ENCODE measurements at places on chromosomes 16 and 17. TPM values are rescaled to one million over a fixed set of nuclear protein-coding genes. Genes with fewer than 3 reads are reported as not detected.
A peak's percentile ranks its signal among the peaks of the same experiment; 100 is the strongest.

The UNC13D gene
- 3.5 TPM for polyA plus RNA-seq

The ZSCAN10 gene
- polyA plus RNA-seq = not detected

The TMEM220 gene
- polyA plus RNA-seq = 3.8 TPM

The BCL6B gene
- 0.03 TPM for polyA plus RNA-seq

The IRF8 gene
- 0.40 TPM for polyA plus RNA-seq

The STH gene
- not detected for polyA plus RNA-seq

DNA sequence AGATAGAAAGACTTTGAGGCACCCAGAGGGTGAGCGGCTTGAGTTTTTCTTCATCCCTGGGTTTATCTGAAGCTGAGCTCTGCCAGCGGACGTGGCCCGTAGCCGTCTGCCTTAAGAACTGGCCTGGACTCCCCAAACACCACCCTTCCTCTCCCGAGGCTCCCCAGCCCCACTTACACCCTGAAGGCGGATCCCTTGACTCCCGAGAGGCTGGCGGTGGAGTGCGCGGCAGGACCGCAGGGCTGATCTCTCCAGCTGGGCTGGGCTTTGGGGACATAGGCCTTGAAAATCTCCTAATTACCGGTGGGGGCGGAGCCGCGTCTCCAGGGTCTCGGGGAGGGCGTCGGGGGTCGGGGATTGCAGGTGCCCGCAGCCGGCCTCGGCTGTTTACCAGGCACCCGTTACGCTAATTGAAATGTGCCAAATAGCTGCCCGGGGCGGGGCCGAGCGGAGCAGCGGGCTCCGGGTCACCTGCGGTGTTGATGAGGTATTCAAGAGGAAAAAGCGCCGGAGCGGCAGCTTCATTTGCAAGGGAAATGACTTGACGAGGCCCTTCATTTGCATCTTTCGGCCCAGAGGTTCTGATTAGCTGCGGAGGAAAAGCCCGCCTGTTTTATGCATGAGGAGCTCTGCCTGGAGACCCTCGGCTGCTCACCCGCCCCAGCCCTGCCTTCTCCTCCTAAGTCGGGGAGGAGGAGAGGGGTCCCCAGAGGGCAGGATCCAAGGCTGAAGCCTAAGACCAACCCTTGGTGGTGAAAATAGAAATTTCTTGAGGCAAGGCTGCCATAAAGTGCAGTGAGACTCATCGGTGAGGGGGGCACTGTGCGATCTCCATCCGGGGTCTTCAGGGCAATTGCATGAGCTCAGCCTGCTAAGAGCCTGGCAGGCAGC, 100.7 kb downstream of the MGAT5B start:
- no peak for DNase-seq

GRCh38 chr17:57834146-57834741, 15.6 kb downstream of the MRPS23 start:
- no peak for DNase-seq

- DNase-seq = no peak
These were observed 31.4 kb downstream of the IRX5 start for GRCh38 chr16:54962045-54962444.

DNA sequence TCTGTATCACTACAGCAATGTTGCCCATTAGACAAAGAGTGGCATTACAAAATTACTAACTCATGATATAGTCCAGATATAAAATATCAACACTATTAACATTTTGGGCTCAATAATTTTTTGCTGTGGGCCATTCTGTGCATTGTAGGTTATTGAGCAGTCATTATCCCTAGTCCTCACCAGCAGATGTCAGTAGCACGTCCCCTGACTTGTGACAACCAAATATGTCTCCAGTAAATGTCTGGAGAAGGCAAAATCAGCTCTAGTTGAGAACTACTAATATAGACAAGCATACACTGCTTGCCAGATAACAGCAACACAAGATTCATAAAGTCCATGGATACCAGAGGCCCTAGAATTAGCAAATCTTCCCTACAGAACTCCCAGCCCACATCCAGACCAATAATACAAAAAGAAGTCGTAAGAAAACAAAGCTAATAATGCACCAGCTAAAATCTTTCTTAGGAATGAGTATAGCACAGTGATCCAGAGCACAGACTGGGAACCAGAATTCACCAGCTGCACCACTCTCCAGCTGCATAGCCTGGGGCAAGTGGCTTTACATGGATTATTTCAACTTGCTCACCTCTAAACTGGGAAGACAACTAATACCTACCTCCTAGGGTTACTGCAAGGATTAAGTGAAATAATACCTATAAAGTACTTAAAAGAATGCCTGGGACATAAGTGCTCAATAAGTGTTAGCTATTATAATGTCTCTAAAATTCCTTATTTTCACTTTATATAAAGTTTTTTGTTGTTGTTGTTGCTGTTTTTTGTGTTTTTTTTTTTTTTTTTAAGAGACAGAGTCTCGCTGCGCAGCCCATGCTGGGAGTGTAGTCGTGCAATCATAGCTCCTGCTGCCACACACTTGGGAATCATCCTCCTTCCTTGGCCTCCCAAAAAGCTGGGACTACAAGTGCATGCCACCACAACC, 23.7 kb downstream of the HELZ start:
- DNase-seq = peak; percentile 57

GRCh38 chr17:49546546-49547535, 28.8 kb upstream of the NXPH3 start:
- no peak for DNase-seq

GRCh38 chr16:1926271-1926670, 8.1 kb upstream of the HS3ST6 start:
- no peak for DNase-seq

DNA sequence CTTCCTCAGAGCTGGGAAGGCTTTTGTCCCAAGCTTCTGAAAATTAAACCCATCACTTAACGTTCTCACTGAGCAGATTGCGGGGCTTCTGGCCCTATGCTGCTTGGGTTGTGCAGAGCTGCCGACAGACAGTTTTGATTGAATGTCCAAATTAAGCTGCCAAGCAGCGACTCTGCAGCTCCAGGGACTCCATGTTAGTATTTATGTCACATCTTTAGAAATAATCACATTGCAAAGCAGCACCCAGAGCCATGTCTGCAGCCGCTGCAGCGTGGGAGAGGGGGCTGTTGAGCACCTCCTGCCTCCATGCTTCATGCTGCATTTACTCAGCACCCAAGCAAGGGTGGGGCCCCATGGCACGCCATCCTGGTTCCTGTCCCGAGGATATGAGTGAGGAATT, 178.2 kb upstream of the CACNG3 start:
- DNase-seq = no peak

DNA sequence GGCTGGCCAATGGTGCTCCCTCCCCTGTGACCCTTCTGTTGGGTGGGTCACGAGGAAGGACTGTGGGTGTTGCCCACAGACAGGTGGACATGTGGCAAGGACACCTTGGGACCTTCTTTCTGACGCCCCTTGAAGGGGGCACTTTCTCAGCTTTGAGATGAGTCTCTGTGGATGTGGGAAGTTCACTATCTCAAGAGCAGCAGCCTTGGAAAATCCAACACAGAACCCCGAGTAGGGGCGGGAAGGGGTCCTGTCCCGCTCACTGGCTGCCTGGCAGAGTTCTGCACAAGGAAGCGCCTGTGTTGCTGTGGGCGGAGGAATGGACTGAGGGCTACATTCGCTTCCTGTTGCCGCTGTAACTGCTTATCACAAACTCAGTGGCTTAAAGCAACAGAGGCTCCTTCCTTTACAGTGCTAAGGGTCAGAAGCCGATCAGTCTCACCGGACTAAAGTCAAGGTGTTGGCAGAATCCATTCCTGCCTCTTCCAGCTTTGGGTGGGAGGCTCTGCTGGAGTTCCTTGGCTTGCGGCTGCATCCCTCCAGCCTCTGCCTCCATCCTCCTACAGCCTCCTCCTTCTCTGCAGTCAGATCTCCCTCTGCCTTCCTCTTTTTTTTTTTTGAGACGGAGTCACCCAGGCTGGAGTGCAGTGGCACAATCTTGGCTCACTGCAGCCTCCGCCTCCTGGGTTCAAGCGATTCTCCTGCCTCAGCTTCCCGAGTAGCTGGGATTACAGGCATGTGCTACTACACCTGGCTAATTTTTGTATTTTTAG, 305.2 kb downstream of the SEC14L1 start:
- DNase-seq = no peak

- DNase-seq = no peak
These were observed 93.2 kb downstream of the LITAF start for GRCh38 chr16:11493531-11493929.

DNA sequence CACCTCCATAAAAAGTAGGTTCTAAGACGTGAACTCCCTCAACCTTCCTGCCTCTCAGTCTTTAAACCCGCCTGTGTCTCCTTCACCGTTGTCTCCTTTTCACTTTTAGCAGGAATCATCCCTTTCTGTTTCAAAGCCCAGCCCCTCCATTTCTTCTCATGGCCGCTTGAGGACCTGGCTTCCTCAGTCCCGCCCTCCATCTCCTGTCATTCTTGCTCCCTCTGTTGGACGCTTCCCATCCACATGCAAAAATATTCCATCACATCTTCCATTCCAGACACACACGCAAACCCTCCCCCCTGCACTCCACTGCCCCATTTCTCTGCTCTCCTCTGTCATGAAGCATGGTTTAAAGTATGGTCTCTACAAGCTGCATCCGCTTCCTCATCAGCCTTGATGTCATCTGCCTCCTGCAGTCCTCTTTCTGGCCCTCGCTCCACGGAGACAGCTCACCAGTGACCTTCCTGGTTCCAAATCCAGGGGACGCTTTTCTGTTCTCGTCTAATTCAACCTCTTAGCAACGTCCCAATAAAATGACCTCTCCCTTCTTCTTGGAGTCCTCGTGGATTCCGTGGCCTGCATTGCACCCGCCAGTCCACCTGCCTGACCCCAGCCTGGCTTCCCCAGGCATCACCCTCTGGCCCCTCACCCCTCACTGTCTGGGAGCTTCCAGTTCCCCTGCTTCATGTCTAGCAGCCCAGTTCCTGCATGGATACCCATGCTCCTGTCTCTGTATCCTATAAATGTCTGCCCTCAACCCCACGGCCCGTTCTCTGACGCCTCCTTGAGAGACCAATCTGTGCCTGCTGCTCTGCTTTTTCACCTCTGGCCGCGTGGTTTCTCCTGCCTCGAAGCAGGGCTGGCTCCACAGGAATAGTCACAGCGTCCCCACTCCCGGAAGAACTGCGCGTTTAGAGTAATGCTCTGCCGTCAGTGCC, 26.2 kb downstream of the ANKRD40 start:
- peak; percentile 86 for DNase-seq

- DNase-seq = peak; percentile 90
These were observed 2.9 kb upstream of the SCIMP start for GRCh38 chr17:5237541-5238016.

- no peak for DNase-seq
These were observed 868.3 kb downstream of the CDH11 start for GRCh38 chr16:64253525-64253924.

DNA sequence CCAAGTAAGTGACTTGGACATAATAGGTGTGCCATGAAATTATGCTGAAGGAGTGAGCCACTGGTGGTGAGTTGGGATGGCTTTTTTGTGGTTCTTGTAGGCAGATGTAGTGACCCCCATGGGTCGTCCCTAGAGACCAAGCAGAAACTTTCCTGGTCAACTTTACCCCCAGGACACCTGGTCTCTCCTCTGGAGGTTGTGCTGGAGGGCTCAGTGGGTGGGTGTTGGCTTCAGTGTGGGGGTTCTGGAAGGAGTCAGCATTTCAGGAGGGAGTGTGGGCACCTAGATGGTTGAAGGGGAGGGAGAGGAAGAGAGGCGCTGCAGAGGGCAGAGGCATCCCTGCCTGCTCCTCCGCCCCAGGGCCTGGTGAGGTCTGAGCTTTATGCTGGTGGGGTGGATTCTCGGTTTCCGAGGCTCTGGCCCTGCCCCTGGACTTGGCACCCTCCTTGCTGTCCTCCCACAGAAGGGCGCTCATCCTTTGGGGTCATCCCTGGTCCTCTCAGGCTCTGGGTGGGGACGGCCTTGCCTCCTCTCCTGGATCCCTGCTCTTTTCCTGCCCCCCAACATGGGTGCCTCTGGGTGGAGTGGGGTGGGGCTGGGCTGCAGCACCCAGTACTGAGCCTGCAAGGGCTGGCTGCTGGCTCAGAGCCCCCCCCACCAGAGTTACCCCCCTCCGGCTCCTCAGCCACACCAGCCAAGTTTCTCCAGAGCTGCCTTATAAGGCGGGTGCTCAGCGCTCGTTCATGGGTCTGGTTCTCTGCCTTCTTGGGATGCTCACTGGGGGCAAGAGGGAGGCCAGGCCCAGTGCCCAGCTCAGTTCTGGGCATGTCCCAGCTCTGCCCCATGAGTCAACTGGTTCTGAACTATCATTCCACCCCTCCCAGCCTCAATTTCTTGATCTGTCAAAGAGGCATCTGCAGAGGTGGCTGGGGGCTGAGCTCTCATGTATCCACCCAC, 266.8 kb downstream of the SEC14L1 start:
- DNase-seq = no peak

DNA sequence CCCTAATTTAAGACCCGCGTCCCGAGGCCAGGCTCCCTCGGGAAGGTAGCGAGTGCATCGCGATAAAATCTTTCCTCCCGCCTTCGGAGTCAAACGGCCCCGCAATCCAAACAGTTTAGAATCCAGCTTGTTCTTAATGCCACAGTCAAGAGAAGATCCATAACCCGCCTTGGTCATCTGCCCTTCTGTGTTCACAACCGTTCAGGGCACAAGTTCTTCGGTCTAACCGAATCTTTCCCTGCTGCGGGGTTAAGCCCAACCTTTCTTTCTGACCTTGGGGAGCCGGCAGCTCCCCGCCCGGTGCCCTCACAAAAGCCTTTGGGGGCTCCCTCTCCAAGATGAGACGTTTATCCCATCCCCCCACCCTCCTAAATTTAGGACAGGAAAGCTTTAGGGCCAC, 30.3 kb downstream of the CPSF4L start:
- peak; percentile 43 for DNase-seq

DNA sequence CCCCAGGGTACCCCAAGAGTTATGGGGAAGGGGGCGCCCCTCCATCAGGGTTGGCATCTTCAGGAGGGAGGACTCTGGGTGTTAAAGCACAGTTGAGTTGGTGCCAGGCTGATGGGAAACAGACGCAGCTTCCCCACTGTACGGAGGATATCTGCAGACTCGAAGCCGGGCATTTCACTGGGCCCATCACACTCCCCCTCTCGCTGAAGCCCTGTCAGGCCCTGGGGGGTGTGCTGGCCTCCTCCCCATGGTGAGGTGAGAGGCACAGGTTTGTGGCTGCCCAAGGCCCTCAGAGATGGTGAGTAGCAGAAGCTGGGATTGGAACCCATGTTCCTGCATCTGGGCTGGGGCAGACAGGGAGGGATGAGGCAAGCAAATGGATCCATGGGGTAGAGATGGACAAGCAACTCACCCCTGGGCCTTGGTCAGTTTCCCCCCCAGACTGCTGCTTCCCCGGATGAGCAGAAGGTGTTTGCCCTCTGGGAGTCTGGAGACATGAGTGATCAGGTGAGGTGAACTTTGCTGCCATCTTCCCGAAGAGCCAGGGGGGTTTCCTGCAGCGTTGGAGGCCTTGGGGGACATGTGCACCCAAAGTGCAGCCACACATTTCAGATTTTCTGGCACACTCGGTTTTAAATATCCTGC, 31.0 kb downstream of the POLR3E start:
- DNase-seq = no peak

GRCh38 chr16:50616883-50617645, 64.0 kb downstream of the SNX20 start:
- DNase-seq = no peak

- DNase-seq = peak; percentile 99
These were observed at the start of gene ANKFY1 for GRCh38 chr17:4263282-4264215. Gene ANKFY1 (minus strand): TSS chr17:4263979. CDS start chr17:4263941, 38 bp downstream.
